NCI-H510A (cell line): ENCODE measurements at places on chromosomes 7 and 10.

DNA sequence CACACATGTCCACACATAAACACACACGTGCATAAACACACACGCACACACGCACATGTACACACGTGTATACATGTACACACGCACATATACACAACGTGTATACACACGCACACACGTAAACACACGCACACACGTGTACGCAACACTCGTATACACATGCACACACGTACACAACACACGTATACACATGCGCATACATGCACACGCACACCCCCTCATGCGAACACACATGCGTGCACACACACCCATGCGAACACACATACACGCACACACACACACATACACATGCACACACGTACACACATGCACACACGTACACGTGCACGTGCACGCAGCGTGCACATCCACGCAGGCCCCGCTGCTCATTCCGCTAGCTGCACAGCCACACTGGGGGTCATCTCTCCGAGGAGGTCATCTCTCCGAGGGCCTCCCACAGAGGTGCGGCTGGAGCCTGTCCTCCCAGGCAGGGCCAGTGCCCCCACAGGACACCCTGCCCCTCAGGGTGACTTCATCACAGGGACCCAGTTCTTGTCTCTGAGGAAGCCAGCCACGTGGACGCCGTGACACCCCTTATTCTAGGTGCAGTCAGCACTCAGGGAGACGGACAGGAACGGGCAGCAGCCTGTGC lies 25.9 kb downstream of the CYP2W1 start:
- no peak for DNase-seq

DNA sequence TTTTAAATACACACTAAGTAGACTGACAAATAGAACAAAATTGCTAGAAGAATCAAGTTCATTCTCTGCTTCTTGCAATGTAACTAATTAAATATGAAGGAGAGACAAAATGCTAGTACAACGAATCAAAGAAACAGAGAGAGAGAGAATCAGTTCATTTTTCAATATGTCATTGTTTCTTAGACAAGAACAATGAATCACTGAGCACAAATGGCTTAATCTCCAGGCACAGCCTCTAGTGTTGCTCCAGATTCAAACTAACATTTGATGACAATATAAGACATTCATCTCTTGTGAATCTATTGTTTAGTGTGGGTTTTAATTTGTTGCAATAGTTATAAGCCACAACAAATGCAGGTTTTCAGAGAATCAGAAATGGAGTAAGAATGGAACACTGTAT lies 357.4 kb upstream of the TMEM229A start:
- DNase-seq, result no peak

- no peak for DNase-seq
Measured at GRCh38 chr10:22342421-22342820, 2.9 kb upstream of the SPAG6 start.

GRCh38 chr10:80477813-80478212 lies 23.7 kb downstream of the TSPAN14 start:
- DNase-seq, result no peak

- no peak for DNase-seq
Measured at GRCh38 chr7:83036130-83036529, 126.6 kb downstream of the PCLO start.
